ENCODE measurements at places on chromosomes 6 and 20. TPM values are rescaled to one million over a fixed set of nuclear protein-coding genes. Genes with fewer than 3 reads are reported as not detected.

DNA sequence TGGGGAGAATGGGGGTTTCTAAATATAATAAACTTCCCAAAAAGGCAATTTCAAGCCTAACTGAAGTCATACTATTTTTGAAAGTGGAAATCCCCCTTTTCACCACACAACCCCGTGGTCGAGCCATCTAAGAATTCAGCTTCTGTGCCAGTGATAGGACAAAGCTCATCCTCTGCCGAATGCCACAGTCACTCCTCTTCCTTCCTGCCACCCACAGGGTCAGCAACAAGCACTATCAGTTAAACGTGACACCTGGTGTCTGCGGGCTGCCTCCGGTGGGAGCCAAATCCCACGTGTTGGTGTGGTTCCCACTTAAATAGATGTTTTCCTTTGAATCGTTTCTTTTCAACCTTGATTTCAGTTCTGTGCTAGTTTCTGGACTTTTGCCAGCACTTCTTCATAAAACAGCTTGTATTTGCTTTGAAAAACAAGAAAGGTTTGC, 60.7 kb downstream of the TNFAIP3 start:
- no peak for DNase-seq

C6orf118 gene
- total RNA-seq, result not detected

DNA sequence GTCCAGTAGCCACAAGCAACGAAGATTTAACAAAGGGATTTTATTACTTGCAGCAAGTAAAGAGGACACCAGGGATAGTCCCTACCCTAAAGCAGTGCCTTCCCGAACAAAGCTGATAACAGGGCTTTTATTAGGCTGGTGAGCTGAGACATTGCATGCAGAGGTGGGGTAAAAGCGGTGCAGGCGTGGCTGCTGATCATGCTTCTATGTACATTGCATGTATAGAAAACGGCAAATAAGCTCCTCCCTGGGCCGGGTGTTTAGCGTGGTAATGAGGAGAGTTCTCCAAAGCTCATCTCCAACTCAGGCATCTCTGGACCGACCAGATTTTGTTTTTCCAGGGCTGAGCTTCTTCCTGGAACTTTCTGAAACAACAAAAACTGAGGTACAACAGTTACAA, 83.5 kb upstream of the CDH4 start:
- DNase-seq, result no peak

DNA sequence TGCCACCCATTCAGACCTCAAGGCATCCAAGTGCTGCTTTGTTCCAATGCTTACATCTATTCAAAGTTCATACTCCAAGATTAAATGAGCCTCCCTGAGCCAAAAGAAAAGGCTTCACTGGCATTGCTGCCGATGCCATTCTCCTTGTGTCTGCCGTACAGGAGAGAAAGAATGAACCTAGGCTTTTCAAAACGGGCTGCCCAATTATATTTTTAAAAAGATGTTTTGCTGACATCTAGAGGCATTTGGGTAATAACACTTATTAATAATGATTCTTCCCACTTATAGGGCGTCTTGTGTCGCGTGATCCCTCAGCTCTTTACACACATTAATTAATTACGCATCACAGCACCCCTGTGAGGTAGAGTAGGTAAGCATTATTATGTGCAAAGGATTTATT, 545.6 kb downstream of the PKHD1 start:
- DNase-seq, result no peak

GRCh38 chr6:163263196-163263595, 151.3 kb upstream of the QKI start:
- no peak for DNase-seq
